ENCODE measurements at places on chromosomes 7 and 10.

DNA sequence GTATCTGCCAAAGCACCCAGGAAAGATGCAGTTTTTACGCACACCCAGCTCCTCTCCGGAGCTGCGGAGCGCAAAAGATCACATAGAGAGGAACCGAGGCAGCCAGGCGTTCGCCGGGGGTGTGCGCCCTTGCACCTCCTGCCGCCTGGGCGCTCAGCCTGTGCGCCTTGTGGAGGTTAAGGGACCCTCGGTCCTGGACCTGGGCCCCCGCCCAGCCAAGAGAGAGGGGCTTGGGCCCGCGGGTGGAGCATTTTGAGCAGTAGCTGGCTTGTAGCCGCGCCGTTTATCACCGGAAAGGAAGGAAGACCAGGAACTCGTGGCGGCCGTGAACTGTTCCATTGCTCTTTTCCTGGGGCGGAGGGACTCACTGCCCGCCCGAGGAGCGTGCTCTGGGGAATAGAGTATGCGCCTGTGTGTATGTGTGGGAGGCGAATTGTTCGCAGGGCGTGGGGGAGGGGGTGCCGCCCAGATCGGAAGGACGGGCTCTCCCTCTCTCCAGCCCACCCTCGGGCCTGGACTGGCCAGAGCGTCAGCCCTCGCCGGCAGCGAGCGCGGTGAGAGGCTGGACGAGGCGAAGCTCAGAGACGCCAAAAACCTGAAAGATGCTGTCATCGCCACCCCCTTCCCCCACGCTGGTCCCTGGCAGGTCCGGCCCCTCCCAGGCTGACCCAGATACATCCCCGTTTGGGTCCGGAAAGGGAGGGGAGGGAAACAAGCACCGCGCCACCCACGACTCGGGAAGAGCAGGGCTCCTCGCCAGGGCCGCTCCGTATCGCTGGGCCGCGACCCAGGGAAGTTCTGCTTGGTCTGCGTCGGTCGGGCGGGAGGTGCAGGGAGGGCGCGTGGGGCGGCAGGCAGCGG, 1.2 kb upstream of the WNT2 start:
- DNase-seq: no peak

DNA sequence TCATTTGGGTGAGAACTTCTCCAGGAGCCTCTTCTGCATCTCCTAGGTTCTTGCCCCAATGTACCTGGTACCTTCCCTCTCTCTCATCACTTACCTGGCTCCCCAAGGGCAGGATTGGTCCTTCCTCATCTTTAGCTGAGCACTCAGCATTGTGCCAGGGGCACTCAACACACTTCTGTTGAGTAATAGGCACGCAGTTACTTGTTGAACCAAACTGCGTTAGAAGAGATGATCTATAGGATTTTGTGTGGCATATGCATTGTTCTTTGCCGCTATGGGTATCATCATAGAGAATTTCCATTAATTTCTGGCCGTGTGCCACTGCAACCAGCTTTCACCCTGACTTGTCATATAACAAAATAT, 16.4 kb downstream of the TBXAS1 start:
- no peak for DNase-seq

GRCh38 chr7:38425509-38425908, 152.1 kb upstream of the TARP start:
- no peak for DNase-seq

DNA sequence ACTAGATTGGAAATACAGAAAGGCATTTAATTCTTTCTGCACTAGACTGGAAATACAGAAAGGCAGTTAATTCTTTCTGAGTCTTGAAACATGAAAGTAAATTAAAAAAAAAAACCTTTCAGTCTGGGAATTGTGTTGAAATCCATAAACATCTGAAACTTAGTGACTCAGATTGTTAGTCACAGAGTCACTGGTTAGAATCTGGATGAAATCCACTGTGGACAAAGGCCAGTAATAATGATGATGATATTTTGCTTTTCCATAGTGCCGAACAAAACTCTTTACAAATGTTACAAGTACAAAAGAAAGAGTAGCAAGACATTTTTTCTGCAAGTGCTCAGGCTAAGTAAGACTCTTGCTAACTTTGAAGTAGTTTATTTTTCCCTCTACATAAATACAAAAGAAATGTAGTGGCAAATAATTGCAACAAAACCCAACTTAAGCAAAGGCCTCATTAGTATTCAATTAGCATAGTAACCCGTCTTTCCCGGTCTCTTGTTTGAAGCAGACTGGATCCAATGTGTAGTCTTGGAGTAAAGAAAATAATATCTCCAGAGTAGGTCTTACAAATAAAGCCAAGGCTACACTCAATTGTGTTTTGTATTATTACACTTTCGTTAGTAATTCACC, 5.8 kb upstream of the PRTFDC1 start:
- no peak for DNase-seq

DNA sequence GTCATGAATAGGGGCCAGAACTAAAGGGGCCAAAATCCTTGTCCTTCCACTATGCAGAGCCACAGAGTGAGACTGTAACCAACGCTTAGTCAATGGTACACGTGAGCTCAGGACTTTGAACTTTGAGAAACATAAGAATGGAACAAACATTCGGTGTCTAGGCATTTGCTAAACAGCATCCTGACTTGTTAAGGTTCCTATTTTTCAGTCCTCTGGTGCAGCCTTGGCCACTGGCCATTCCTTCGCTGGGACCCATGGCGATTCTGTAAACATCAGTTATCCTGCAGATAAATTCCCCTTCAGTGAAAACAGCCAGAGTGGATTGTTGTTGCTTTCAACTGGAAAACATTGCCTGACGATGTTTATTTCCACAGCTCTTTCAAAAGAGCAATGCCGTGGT, 266.8 kb downstream of the SORCS1 start:
- DNase-seq: no peak

- DNase-seq: no peak
Observed at GRCh38 chr7:138963675-138964074, 17.5 kb downstream of the KIAA1549 start.

DNA sequence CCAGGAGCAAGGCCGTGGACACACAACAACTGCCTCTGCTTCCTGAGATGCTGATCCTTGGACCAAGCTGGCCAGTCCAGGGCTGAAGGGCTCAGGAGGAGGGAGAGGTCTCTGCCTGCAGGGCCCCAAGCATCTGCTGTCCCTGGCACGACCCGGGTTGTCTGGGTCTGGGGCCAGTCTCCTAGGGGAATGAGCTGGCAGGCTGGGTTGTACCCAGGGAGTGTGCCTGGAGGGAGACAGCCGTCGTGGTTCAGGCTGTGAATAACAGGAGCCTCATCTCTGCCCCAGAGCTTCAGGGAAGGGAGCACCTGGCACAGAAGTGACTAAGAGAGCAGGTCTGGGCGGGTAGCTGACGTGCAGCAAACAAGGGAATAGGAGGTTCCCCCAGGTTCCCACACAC, 17.9 kb upstream of the SERPINE1 start:
- no peak for DNase-seq

GRCh38 chr7:157597562-157597961, 260.8 kb downstream of the DNAJB6 start:
- DNase-seq: no peak

- DNase-seq: no peak
Observed at GRCh38 chr7:50367570-50367969, 63.1 kb downstream of the IKZF1 start.

DNA sequence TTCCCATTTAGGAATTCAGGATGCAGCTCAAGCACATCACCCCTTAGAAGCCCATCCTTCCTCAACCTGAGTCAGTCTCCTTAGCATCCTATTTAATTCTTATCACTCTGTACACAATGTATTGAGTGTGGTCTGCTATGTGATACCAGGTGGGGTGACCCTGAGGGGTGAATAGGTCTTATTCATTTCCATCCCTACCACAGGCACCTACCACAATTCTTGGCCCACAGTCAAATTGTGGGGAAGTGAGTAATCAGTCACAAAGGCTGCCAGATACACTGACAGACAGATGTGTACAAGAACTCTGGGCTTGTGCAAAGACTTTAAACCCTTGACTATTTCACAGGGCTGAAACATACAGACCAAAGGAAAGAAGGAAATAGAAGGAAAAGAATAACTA, 560.5 kb downstream of the PARD3 start:
- no peak for DNase-seq

DNA sequence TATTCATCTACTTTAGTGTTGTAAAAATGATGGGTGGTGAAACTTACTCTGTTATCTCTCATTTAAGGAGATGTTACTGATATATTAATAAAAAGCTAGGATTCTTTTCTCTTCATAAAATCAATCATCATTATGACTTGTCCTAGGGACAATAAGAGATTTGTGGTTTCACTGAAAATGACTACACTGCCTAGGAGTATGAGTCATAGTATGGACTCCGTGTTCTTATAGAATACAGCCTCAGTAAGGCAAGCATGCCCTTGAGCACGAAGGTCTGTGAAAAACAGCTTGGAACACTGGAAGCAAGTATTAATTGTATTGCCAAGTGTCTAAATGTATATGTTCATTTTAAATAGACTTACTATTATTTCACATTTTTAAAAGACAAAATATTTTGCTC, 749.2 kb upstream of the PCDH15 start:
- no peak for DNase-seq

DNA sequence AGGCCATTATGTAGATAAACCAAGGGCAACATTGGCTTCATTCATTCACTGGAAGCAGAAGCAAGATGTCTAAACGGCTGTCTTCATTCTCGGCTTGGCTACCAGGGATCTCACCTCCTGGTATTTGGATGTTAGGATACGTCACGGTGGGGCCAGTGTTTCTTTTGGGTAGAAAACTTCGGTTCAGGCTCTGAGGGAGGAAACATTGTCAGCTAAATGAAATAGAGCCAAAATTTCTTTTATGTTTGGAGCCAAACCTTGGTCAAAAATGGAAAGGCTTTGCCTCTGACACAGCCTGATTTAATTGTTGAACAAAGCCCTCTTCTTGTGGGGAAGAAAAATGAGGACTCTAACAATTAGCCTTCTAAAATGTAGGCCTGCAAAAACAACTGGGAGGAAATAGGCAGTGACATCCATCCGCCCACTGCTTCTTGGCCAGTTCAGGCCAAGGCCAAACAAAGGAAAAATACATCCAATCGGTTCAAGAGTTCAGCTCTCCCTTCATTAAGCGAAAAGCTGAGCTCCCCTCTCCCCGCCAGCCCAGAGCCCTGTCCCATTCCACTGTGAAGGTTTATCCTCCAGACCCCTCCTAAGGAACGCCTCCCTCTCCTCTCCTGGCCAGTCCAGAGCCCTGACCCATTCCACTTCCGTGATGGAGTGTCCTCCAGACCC, 44.4 kb downstream of the PFKFB3 start:
- no peak for DNase-seq

DNA sequence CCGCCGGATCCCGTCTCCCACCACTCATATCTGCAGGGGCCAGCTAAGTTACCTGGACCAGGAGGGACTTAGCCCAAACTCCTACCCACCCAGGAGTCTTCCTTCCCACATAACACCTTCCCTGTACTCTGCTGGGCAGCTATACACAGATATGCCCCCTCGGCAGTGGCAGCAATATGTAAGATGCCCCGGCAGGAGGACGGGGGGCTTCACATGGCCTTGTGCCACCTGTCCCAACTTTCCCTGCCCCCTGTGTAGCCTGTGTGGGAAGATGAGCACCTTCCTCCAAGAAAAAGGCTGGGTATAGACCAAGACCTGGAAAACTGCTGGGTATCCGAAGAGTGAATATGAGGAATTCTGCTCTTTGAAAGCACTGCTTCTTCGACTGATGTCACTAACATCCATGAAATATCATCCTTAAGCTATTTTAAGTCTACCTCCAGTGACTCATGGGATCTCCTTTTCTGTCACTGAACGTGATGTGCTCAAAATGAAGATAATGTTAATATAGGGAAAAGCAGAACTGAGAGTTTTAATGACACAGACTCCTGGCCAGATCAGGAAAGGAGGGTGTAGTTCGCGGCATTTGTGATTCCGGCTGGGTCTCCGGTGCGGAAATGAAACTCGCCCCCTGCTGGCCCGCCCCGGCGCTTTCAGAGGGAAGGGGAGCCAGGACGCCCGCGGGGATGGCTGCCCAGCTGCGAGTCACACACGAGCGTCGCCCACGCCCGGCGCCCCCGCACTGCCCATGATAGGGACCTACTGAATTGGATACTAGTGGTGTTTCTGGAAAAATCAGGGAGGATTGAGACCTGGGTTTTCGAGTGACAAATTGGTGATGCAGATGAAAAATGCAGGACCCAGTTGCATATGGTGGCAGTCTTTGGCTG, 256.9 kb upstream of the NFE2L3 start:
- peak; percentile 35 for DNase-seq

GRCh38 chr7:112025556-112025955, 180.6 kb downstream of the DOCK4 start:
- no peak for DNase-seq

GRCh38 chr7:150848561-150849115, 3.7 kb upstream of the AOC1 start:
- DNase-seq: no peak

DNA sequence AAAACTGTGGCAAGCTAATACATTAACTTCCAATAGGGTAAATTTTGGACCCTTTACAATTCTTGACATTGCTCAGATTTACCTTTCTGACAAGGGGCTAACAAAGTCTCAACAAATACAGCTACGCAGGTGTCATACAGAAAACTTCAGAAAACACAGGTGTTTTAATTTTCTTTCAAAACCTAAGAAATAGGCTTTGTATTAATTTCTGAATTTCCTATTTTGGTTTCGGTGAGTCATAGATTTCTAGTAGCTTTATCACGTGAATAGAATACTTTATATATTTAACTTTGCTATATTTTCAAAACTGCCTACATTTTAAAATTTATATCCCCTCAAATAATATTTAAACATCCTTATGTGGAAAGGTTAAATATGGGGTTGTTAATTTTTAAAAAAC, 215.3 kb downstream of the DGKB start:
- DNase-seq: no peak

GRCh38 chr7:20510573-20510900, 104.9 kb upstream of the ABCB5 start:
- no peak for DNase-seq

DNA sequence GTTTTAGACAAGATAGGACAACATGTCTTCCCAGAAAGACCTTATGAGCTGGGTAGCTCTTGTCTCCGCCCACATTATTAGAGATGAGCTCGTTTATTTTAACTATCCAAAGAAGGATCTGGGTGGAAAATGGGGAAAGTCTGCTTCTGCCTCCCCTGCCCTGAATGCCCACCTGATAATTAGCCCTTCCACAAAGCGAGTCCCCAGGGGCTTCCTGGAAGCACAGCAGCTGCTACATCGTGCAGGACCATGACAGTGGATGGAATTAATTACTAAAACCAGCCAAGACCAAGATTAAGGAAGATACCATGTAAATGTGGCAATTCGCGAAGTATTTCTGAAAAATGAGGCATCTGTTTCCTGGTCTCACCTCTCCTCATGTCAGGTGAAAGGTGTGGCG, 374.4 kb downstream of the PAXIP1 start:
- no peak for DNase-seq

Measured in bone marrow (tissue), 2 donors.